ENCODE measurements at places on chromosomes 16 and 17. TPM values are rescaled to one million over a fixed set of nuclear protein-coding genes. Genes with fewer than 3 reads are reported as not detected.

NPIPB6 gene
- 1.5 TPM for total RNA-seq

SLC6A2 gene
- not detected for total RNA-seq

ELMO3 gene
- 0.42 TPM for total RNA-seq

AOC2 gene
- 0.69 TPM for total RNA-seq
